Stimulated activated CD4-positive, alpha-beta T cell treated with anti-CD3 and anti-CD28 coated beads, Interleukin-15, amount 100 ng/mL, for 1 hour (primary cell): ENCODE measurements at places on chromosomes 11 and 22.

DNA sequence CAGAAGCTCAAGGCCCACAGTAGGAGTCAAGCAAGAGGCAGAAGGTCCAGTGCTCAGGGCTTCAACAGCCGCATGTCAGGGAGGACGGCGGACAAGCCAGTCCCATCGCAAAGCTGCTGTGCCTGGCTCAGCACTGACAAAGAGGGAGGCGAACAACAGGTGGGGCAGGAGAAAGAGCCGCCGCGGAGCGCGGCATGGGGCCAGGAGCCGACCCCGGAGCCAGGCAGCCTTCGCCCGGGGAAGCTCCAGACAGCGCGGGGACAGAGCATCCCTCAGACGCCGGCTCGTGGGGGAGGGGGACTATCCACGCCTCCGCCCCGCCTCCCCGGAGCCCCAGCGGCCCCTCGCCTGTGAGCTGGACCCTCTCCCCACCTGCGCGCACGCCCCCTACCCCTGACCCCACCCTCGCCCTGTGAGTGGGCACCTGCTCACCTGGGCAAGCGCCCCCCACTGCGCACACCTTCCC lies 369 bp downstream of the DHCR7 start:
- DNase-seq = peak; percentile 32

- no peak for DNase-seq
These were observed 289.2 kb downstream of the MN1 start for GRCh38 chr22:27512283-27512761.

- peak; percentile 42 for DNase-seq
These were observed 6.3 kb upstream of the KDELR3 start for GRCh38 chr22:38461414-38462081.

DNA sequence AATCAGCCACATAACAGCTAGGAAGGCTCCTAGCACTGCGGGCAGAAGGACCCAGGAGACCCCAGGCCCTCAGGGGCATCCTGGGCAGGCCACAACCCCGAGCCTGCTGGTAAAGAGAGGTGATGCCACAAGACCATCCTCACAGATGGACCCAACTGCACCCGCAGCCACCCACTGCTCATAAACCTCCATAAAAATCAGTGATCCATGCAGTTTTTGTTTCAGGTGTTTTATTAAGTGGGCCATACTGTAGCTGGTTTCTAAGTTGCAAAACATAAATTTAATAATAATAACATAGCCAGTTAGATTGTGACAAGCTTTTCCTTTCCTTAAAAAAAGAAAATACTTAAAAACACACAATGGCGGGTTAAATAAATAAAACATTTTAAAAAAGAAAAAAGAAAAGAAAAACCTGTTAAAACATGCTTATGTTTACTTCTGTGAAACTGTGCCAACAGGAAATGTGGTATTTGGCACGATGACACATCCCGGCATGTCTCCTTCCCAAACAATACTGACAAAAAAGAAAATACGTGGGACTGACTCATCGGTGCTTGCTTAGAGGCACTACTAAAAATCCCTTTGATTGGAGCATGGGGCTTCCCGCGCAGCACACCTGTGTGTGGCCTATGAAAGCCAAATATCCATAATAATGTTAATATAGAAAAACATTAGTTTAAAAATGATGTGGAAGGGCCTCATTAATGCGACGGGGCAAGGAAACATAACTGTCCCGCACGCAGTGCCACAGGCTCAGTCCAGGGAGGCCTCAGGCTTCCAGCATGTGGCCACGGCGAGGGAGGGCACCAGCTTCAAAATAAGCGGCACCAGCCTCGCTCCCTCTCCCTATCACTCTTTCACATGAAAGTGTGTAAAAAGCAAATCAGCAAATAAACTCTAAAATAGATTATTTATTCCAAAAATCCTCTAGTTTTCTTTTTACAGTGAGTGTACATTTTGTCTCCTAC lies 47.5 kb upstream of the SCUBE2 start:
- peak; percentile 7 for DNase-seq

DNA sequence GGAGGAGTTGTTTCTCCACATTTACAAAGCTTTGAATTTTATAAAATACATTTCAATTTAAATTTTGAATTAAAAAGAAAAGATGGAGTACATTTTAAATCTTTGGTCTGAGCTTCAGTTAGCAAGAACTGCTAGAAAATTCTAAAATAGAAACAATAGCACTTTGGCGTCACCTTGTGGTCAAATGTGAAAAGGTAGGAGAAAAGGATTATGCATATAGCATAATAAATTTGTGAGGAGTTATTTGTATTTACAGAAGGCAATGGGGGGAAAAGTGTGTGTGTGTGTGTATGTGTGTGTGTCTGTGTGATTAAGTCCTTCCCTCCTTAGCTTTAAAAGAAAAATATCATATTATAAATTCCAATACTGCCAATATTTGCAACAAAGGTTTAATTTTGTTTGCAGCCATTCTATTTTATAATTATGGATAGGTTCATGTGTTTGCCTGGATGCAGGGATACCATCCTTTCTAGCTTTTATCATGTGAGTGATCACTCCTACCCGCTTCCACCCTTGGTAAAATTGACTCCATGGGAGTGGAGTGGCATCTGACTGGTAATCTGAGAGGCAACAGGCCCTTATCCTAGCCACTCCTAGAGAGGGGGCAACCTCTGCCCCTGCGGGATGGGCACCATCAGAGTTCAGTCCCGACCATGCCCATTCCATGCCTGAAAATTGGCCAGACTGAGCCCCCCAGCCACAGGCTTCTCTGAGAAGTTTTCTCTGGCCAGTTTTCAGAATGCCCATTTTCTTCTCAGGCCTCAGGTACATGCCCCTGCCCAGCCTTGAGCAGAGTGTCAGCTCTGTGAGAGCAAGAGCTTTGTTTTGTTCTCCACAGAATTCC lies 13.6 kb upstream of the LGR4 start:
- no peak for DNase-seq

GRCh38 chr11:59818572-59818971 lies 8.0 kb upstream of the MRPL16 start:
- DNase-seq = no peak

DNA sequence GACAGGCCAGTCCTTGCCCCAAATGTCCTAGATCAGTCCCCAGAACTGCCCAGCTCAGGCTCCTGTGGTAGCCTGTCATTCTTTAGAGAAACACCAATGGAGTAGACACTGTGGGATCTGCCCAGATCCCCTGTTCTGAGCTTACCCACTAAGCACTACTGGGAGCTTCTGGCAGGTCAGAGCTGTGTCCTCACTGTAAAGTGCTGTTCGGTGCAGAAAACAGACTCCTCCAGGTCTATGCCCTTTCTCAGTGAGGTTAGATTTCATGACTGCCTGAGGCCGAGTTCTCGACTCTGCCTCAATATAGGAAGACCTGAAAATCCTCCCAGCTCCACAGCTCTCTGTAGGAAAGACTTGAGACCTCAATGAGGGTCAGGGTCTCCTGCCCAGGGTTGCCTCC lies 67.5 kb upstream of the IGLL5 start:
- no peak for DNase-seq

DNA sequence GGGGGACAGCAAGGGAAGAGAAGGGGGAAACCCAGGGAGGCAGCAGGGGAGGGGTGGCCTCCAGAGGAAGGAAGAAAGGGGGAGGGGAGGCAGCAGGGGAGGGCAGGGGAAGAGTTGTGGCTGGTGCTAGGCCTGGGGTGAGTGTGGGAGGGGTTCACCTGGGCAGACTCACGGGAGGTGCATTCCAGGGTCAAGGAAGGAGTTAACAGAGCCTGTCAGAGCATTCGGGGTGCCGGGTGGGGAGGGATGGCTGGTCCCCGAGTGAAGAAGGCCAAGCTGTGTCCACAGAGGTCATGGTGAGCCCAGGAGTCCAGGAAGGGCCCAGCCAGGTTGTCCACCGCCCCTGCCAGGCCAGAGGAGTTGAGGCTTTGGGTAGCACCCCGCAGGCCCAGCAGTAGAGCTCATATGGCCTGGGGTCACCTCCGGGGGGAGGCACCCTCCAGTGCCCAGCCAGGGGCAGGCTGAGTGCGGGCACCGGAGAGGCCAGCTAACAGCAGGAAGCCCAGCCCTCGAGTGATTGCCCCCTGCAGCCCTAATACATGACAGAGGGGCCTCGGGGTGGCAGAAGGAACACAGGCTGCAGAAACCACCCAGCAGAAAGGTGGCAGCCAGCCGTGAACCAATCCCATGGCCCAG lies 31.1 kb upstream of the PPARA start:
- DNase-seq = no peak

GRCh38 chr11:13367115-13367514 lies 89.5 kb downstream of the BMAL1 start:
- no peak for DNase-seq

DNA sequence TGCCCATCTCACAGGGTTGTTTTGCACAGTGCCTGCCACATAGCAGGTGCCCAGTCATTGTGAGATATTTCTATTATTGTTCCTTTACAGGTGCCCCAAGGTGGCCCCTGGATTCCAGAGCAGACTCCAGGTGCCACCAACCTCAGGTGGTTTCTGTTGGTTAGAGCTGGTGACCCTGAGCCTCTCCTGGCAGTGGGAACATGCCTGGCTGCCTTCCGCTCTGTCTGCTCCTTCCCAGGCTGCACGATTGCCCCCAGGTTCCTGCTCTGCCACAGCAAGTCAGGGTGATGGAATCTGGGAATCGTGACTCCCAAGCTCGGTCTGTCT lies 12.6 kb upstream of the OMP start:
- no peak for DNase-seq

- DNase-seq = no peak
These were observed 1.7 kb upstream of the EIF4ENIF1 start for GRCh38 chr22:31491218-31491962.

GRCh38 chr22:17158568-17159503 lies at the start of gene HDHD5:
Gene HDHD5, minus strand, starts transcription at chr22:17159277. Its CDS starts 26 bp downstream, at chr22:17159251.
- DNase-seq = peak; percentile 81

DNA sequence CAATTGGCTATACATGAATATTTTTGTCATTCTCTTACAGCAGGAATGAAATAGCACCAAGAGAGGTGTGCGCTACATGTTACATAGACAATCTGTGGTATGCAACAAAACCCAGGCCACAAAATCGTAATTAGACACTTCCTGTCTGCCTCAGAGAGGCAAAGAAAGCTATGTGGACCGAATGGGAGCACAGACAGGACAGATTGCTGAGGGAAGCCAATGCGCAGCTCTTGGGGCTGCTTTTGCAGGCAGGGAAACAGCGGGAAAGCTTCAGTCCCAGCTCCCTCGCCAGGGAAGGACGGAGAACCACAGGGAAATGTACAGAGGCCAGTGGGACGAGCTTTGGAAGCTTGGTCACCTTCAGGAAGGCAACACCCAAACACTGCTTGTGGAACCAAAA lies 40.9 kb downstream of the SERPINH1 start:
- DNase-seq = no peak

GRCh38 chr11:68683536-68684384 lies 584 bp upstream of the GAL start:
- DNase-seq = no peak

DNA sequence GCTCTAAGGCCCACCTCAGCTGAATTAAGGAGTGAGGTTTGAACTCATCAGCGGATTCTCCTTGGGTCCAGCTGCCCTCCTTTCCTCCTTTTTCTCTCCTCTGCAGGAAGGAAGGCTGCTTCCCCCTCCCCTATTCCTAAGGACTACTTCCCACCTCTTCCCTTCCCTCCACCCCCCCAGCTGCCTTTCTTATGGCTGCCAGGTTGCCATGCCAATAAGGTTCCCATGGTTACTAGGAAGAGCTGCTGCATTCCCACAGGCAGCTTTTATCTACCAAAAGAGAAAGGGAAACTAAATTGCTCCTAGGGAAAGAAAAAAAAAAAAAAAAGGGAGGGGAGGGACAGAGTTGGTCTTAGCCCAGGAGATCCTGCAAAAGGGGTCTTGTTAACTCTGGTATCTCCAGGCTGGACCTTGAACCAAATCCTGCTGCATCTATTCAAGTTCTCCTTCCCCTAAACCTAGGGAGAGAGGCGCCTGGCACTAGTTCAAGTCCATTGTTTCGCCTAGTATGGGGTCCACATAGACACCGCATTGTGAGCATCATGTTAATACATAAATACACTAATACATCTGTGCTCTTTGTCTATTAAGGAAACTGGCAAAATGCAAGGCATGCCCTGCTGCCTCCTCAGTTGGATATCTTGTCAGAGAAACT lies 21.2 kb upstream of the FEZ1 start:
- DNase-seq = no peak

- no peak for DNase-seq
These were observed 16.5 kb upstream of the CDC42EP2 start for GRCh38 chr11:65298131-65298535.

GRCh38 chr11:112785719-112786118 lies 175.5 kb upstream of the NCAM1 start:
- DNase-seq = no peak

DNA sequence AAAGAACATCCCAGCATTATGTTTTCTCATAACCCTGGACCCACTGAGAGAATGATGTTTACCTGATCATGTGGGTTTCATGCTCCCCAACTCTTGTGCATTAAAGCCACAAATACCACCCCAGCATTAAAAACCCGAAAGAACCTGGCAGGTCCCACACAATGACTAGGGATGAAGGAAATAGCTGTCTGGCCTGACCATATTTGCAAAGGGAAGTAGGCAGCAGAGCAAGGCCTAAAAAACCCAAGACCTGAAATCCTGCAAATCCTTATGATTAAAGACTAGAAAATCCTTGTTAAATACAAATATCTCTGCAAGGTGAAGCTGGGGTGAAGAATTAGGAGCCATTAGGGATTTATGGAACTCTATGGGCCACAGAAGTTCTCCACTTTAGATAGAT lies 23.7 kb downstream of the PAK1 start:
- DNase-seq = no peak

- no peak for DNase-seq
These were observed 544.5 kb upstream of the ANO3 start for GRCh38 chr11:25787416-25787815.

DNA sequence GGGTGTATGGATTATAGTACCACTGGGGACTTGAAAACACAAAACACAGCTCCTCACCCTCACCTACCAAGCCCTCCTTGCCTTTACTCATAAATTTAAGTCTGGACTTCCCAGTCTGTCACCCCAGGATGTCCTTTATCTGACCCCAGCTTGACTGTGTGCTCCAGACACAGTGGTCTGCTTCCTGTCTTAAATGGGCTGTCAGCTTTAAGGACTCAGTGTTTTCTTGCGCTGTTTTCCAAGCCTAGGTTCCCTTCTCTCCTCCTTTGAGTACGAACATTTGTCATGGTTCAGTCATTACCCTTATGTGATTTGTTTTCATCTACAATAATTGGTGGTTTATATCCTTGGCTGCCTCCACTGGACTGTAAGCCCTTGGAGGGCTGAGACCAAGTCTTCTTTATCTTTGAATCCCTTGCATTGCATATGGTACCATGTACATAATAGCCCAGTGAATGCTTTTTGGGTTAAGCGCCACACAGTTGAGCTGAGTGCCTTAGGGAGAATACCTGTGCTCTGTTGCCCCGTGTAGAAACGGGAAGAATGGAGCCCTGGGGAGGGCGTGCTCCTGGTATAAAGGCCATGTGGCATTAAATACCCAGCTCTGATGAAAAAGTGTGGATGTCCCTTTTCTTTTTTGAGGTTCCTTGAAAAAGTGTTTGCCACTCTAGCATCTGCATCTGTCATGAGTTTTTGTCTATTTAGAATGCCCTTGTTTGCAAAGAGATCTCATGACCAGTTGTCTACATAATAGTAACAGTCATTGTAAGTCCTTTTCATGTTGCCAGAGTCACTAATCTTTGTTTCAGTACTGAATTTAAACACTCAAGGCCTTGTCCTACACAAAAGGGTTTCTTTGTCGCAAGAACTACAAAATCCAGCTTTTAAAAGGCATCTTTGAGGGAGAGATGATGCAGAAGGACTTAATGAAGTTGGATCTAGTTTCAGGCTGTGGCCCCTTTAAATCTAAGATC lies 14.0 kb downstream of the PANX1 start:
- no peak for DNase-seq
